SIG-M5 (cell line): ENCODE measurements at places on chromosomes 5 and 9.

GRCh38 chr9:104345061-104345460 lies 159.0 kb upstream of the OR13F1 start:
- DNase-seq: no peak

GRCh38 chr5:141753971-141754713 lies 72.1 kb upstream of the ARAP3 start:
- no peak for DNase-seq

- DNase-seq: no peak
Observed at GRCh38 chr9:36284226-36284625, 26.0 kb upstream of the GNE start.

DNA sequence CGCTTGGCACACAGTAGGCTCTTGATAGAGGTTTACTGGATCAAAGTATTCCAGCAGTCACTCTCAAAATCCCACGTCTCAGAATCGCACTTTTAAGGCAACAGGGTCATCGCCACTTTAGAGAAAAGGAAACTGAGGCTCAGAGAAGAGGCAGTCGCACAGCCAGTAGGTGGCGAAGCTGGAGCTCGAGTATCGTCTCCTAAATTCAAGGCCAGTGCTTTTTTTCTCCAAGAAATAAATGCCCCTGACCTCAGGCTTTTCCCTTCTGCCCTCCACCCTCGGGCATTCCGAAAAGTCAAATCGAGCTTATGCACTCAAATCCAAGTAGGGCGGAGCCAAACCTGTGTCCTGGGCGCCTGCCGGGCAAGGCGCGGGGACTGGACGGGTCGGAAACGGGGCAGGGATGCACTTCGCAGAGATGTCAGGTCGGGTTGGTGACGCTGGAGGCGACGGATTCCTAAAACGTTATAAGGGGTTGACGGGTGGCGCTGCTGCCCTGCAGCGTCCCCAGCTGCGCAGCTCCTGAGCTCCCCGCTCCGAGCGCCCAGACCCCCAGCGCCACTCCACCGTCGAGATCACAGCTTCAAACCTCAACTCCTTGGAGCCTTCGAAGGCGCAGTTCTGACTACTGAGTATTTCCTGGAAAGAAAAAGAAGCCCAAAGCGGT lies 4.7 kb upstream of the FOXB2 start:
- no peak for DNase-seq

DNA sequence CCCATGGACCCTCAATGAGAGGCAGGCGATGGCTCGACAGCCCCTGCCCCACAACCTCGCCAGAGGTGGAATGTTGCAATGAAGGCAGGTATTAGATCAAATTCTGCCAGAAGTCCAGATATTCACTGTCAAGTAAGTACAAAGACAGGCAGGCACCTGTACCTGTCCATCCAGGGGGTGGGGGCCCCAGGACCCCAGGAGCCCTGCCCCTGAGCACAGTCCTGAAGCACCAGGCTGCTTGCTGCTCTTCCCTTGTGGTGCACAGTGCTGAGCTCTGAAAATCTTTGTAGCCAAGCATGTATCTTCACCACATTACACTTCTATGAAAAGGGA lies 26.2 kb upstream of the HMCN2 start:
- DNase-seq: no peak

GRCh38 chr9:127917603-127918002 lies 762 bp upstream of the ST6GALNAC4 start:
- DNase-seq: no peak

DNA sequence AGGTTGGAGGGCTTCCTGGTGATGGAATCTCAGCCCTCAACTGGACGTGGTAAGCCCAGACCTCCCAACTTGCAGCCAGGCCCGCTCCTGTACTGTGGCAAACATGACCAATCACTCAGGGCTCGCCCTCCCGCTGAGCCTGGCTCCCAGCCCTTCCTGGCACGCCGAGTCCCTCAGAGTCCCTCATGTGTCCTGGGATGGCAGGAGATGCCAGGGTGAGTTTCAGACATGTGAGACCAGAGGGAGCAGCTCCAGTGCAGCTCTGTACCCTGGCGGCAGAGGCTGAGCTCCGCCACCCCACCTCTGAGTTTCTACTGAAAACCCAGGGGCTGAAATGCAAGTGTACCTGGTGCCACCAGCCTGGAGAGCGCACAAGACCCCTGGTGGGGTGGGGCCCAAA lies 42.0 kb upstream of the RXRA start:
- no peak for DNase-seq

GRCh38 chr9:7794196-7794595 lies 5.4 kb downstream of the DMAC1 start:
- no peak for DNase-seq

DNA sequence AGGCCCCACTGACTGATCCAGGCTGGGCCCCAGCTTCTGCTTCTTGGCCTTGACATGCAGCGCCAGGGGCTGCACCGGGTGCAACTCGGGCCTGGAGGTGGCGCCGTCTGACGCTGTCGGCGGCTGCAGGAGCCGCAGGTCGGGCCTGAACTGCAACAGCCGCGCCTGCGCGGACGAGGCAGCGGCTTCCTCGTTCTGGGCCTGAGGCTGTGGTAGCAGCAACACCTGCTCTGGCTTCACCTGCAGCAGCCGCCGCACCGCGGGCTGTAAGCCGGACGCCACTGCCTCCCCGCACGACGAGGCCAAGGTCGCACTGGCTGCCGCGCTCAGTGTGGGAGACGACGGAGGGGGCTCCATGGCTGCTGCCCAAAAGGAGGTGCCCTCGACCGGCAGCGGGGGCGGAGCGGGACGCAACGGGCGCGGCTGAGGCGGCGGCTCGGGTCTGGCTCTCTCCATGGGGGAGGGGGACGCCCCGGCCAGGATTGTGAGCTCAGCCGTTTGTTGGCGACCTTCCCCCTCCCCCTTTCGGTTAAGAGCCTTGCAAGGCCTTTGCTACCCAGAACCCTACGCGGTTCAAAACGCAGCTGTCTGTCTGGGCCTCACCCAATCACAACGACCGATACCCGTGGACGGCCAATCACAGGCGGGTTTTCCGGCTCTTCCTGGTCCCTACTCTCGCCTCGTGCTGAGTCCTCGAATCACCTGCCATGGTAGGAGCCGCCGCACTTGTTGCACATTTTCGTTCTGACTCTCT lies 438 bp downstream of the SOX30 start:
- no peak for DNase-seq

DNA sequence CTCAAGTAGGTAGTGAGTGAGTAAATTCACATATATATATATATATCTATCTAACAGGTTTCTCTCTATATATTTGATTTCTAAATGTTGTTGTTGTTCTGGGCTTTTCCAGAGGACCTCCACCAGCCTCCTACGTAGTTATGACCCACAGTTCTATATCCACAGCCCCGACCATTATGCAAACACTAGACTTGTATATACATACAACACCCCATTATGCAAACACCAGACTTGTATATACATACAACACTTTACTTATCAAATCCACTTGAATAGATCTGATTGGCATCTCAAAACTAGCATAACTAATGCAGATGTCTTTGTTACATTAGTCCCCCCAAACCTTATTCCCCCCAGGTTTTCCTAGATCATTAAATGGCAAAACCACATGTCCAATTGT lies 108.7 kb downstream of the JAKMIP2 start:
- DNase-seq: no peak

DNA sequence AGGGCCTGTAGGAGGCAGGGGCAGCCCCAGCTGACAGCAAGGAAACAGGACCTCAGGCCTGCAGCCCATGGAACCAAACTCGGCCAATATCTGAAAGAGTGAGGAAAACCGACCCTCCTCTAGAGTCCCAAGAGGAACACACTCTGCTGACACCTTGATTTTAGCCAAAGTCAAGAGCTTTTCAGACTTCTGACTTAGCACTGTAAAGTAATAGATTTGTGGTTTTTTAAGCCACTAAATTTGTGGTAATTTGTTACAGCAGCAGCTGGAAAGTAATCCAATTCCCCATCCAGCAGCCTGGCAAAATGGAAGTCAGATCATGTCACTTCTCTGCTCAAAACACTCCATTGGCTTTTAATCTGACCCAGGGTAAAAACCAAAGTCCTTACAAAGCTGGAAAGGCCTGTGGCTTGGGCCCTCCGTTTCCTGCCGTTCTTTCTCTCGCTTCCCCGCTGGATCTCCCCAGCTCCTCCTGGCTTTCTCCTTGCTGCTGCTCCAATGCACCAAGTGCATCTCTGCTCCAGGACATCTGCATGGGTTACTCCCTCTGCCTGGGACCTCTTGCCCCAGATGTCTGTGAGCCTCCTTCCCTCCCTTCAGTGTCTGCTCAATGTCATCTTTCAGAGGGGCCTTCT lies 79.0 kb downstream of the C5orf15 start:
- DNase-seq: no peak

- no peak for DNase-seq
Observed at GRCh38 chr9:86714999-86715398, 232.3 kb downstream of the GAS1 start.

DNA sequence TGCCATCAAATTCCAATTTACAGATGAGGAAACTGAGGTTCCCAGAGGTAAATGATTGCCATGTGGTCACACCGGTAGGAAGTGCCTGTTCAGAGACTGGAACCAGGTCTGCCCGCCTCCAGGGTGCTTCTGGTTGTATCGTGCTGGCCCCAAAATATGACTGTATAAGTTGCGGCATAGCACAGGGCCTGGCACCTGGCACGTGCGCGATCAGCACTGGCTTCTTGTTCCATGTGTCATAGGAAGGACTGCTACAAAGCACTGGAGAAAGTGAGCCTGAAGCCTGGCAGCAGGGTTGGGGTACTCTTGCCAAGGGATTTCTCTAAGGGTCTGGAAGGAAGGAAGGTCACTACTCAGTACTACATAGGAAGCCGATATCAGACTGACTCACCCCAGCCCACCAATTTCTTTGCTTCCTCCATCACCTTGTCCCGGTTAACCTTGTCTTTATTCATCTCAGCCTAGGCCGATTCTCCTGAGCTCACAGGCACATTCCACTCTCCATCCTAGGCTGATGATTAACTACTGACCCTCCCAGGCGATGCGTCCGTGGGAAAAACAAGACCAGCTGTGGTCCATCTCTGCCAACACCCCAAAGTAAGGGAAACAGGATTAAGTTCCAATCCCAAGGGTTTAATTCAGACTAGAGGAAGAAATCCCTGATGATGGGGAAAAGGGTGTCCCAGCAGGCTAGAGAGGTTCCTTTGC lies 1.8 kb downstream of the HRH2 start:
- DNase-seq: no peak

DNA sequence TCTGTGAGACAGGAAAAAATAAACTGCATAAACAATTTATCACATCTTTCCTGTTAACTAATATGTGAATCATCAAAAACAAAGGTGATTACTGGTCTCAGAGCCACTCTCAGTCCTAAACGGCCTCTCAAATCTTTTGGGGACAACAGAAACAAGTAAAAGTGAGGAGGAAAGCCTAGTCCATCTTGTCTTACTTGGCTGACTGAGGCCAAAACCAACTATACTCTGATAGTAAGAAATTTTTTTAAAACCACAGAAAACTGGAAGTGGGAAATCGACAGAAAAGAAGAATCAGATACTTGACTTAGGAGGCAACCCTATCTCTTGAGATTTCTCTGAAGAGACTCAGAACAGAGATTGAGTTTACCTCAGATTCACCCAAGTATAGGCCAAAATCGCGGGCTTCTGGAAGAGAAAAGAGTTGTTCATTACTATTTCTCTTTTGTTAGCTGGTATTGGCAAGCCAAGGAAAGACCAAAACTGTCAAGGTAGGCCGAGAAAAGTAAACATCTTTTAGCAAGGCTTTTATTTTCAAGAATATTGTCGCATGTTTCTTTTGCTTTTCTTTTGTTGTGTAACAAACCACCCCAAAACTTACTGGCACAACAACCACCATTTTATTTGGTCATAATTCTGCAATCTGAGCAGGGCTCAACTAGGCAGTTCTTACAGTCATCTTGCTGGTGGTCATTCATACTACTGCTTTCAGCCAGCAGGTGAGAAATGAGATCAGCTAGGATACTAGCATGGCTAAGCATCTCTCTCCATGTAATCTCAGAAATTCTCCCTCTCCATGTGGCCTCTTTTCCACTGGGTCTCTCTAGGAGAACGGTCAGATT lies 46.1 kb downstream of the RFX3 start:
- no peak for DNase-seq

GRCh38 chr9:37464426-37465248 lies 613 bp downstream of the ZBTB5 start:
- no peak for DNase-seq

- peak; percentile 40 for DNase-seq
Observed at GRCh38 chr5:111929867-111930266, 172.9 kb upstream of the NREP start.

DNA sequence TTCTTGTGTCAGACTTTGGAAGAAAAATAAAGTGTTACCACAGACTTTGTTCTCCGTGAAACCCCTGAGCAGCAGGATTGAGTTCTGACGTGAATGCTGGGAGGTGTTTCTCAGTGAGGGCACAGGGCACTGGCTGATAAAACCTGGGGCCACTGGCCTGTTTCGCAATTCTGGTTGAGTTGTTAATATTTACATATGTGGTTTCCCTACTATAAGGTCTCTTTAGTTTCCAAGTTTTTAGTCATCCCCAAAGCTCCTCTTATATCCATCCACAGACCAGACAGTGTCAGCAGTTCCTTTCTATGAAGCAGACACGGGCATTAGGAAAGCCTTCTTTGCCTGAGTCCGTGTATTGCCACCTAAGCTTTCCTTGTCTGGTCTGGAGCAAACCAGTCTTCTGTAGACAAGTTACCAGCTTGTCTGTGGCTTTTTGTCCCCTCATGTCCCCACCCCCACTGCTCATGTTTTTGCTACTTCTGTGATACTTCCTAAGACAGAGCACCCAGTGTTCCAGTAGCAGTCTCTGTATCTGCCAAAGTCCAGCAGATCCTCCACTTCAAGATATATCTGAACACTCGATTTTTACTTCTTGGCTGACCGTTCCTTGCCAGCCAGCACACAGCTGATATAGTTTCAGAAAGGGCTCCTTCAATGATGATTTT lies 42.0 kb downstream of the ACO1 start:
- DNase-seq: no peak

GRCh38 chr9:121814594-121814993 lies 163.2 kb downstream of the DAB2IP start:
- DNase-seq: no peak

DNA sequence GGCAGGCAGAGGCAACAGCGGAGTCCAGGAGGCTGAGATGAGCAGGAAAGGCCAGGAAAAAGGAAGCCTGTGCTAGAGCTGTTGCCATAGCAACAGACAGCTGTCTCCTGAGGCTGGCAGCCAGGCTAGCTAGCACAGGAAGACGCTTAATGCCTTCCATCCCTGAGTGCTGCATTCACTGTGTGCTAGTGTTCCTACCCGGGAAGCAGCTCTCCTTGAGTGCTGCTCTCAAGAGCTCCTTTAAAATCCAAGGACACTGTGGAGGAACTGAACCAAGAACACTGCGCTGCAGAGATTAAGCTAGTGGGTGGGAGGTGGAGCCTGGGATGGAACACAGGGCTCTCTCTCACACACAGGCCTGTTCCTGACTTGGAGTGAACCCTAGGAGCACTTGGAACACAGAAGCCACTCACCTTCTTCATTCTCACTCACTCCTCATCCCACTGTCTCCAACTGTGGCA lies 53.5 kb upstream of the IL7R start:
- no peak for DNase-seq

GRCh38 chr9:114825126-114825795 lies 19.4 kb upstream of the TNFSF15 start:
- no peak for DNase-seq

DNA sequence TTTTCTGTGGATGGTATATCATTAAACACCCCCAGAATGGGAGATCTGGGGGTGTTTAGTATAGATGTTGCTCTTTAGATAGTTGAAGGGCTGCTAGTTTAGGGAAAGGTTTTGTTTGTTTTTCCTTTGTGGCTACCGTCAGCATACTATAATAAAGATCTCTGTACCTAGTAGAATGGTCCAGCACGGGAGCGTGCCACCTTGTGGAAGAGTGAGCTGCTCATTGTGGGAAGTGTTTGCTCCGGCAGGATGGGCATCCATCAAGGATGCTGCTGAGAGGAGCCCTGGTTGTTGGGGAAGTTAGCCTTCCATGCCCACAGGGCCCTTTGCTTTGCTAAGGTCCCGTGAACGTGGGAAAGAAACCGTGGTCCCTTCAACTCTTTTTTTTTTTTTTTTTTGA lies 113.1 kb downstream of the LIFR start:
- DNase-seq: no peak
